NCI-H2171 treated with DMSO at 0.1 percent for 48 hours (cell line): ENCODE measurements at places on chromosomes 3 and 15.

DNA sequence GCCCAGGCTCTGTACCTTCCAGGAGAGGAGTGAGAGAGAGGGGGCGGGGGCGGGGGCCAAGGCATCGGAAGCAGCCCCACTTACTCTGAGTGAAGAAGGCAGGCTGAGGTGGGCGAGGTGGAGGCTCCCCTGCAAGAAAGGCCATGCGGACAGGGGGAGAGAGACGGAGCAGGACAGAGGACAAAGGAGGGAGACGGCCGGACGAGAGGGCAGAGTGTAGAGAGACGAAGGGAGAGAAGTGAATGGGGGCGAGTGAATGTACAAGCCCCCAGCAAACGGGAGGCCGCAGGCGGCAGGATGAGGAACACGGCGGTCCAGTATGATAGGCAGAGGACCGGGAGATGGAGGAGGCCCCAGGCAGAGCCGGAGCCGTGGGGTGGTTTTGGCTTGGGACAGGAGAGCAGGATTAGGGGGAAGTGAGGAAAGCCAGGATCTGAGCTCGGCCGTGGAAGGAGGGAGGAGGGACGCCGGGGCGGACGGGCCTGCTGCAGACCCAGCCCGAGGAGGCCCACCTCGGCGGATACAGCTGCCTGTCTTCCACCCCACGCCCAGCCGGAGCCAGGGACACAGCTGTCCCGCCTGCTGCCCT lies 38.8 kb downstream of the TNK2 start:
- DNase-seq = no peak

GRCh38 chr3:134859341-134859740 lies 64.3 kb downstream of the EPHB1 start:
- DNase-seq = no peak

DNA sequence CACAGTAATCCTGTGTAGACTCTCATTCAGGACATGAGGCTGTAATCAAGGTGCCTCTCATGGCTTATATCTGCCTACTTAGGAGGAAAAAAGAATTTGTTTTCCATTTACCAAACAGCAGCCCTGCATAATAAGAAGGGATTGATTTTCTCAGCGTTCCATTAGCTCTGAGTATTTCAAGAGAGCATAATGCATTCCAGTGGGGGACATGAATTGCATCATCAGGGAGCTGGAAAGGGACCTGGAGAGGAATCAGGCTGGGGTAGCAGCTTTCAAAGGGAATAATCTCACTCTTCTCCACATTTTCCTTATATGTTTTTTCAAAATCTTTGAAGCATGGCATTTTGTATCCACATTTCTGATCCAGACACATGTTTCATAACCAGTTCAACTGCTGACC lies 150.6 kb upstream of the ANKRD28 start:
- DNase-seq = no peak

- no peak for DNase-seq
Measured at GRCh38 chr15:88023914-88024313, 232.6 kb downstream of the NTRK3 start.

GRCh38 chr3:111521891-111522290 lies 20.1 kb upstream of the CD96 start:
- DNase-seq = no peak

GRCh38 chr3:63642488-63642887 lies 10.0 kb upstream of the SNTN start:
- no peak for DNase-seq
